Adrenal gland (tissue), 19 donors: ENCODE measurements at places on chromosomes 3 and 15.

DNA sequence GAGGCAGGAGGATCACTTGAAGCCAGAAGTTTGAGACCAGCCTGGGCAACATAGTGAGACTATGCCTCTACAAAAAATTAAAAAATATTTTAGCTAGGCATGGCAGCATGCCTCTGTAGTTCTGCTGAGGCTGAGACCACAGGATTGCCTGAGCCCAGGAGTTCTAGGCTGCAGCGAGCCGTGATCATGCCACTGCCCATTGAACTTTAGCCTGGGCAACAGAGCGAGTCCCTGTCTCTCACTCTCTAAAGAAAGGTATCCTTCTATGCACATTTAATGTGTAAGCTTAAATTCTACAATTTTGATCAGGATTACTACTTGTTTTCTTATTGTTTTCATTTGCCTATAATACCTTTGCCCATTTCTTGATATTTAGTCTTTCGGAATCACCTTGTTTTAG lies 26.8 kb downstream of the GALK2 start:
- no peaks in the 10 kb centered on the region for H3K36me3 ChIP-seq
- H3K27ac ChIP-seq: no peak overlapping the region
- no peaks in the 10 kb centered on the region for H3K4me1 ChIP-seq
- no peaks in the 10 kb centered on the region for H3K27me3 ChIP-seq

- DNase-seq: peak; percentile 36
- no peak overlapping the region for H3K27ac ChIP-seq
- H3K36me3 ChIP-seq: no peaks in the 10 kb centered on the region
- peaks cover 1% of the 10 kb centered on the region for H3K4me1 ChIP-seq
- H3K4me3 ChIP-seq: no peak overlapping the region
- no peaks in the 10 kb centered on the region for H3K27me3 ChIP-seq
Observed at GRCh38 chr3:188385295-188385694, 231.3 kb downstream of the LPP start.

DNA sequence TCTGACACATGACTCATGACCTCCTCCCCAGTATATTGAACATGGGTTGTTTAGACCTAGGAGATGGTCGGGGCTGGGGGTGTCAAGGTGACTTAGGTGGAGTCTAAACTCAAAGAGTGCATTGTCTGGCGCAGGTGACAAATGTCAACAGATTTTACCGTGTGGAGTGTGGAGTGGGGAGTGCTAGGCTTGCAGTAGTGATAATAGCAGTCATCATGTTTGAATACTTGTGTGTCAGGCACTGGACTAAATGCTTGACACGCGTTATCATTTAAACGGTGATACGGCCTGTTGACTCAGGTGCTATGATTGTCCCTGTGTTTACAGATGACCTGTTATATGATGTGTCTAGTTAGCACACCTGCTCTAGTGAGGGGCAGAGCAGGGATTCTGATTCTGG lies 30.8 kb downstream of the MUC20 start:
- peaks cover 3% of the 10 kb centered on the region for H3K4me1 ChIP-seq
- H3K27me3 ChIP-seq: peaks cover 5% of the 10 kb centered on the region
- H3K36me3 ChIP-seq: no peaks in the 10 kb centered on the region
- DNase-seq: no peak
- H3K4me3 ChIP-seq: no peak overlapping the region
- H3K27ac ChIP-seq: no peak overlapping the region

DNA sequence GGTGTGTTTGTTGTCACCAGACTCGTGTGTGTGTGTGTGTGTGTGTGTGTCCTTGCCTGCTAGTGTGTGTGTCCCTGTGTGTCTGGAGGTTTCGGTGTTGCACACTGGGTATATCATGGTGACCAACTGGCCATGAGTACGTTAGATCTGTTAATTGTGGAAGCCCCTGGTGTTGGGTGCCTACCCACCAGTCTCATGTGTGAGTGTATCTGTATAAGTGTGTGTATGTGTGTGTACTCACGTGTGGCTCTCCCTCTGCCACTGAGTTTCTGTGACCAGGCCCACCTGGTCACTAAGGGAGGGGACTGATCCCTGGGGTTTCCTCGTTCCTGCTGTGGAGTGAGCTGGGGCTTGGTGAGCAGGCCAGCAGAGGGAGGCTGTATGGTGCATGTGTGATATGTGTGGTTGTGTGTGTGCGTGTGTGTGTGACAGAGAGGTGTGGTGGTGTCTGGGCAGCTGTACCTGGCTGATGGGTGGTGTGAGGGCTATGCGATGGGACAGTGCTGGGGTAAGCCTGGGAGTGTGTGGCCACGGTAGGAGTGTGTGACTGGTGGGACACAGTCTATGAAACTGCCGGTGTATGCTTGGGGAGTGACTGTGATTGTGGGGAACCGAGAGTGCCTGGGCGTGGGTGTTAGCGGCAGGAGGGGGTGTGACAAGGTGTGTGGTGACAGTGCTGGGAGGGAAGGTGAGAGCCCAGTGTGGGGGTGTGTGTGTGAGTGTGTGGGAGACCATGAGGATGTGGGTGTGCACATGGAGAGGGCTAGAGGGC lies 1.8 kb downstream of the PRKCD start:
- no peak overlapping the region for H3K4me3 ChIP-seq
- H3K4me1 ChIP-seq: peaks cover 56% of the 10 kb centered on the region
- no peaks in the 10 kb centered on the region for H3K36me3 ChIP-seq

DNA sequence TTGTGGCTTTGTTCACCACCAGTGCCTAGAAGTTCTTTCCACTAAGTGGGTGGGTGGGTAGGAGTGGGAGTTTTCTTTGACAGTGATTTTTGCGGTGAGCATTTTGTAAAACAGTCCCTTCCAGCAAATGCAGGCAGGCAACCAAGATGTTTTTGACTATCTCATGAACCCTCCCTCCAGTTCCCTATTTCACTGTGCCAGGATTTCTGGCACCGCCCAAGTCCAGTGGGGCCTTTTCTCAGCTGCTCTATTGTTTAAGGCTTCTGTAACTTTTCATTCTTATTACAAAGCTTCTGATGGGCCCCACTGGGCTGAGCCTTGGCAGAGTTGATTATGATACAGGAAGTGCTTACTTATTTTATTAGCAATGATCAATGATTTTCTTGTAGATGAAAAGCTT lies 236.0 kb downstream of the EDEM1 start:
- H3K27me3 ChIP-seq: no peaks in the 10 kb centered on the region
- no peaks in the 10 kb centered on the region for H3K4me1 ChIP-seq
- no peak overlapping the region for H3K27ac ChIP-seq
- no peaks in the 10 kb centered on the region for H3K36me3 ChIP-seq
- H3K4me3 ChIP-seq: no peak overlapping the region

- H3K36me3 ChIP-seq: no peaks in the 10 kb centered on the region
- no peak for DNase-seq
Observed at GRCh38 chr3:78894787-78895186, 873.0 kb downstream of the ROBO1 start.

- no peak for DNase-seq
- H3K36me3 ChIP-seq: no peaks in the 10 kb centered on the region
- H3K4me1 ChIP-seq: peaks cover 3% of the 10 kb centered on the region
- H3K27me3 ChIP-seq: no peaks in the 10 kb centered on the region
Observed at GRCh38 chr3:105354429-105354828, 12.3 kb upstream of the ALCAM start.

DNA sequence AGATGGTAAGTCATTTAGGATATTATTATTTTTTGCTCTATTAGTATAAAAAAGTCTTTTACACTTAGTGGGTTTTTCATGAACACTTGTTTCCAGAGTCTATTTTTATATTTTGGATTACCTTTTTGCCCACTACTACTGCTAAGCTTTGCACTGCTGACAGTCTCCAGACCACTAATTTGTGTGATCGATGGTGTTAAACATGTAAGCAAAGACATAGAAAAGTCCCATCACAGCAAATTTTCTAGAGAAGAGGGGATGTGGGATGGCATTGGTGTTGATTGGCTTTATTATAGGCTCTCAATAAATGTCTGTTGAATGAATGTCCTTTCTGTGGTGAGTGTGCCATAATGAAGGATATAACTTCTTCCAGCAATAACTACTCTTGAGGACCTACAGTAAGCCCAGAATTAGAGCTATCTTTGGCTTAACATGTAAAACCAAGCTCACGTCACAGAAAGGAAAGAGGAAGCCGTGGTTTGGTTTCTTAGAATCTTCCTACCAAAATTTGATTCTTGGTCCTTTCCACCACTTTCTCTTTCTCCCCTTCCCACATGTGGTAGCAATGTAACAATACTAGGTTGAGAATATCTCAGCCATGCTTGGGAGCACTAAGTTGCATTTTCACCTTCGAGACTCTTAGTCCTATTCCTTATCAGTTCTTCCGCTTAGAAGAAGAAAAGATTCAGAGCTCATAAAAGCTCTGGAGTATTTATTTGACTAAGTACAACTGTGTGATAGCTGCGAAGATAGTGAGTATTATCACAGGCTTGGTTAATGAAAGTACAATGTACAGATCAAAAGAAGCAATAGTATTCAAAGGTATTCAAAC lies 90.6 kb upstream of the UMPS start:
- H3K36me3 ChIP-seq: no peaks in the 10 kb centered on the region
- H3K27ac ChIP-seq: no peak overlapping the region
- H3K27me3 ChIP-seq: no peaks in the 10 kb centered on the region
- no peak for DNase-seq

DNA sequence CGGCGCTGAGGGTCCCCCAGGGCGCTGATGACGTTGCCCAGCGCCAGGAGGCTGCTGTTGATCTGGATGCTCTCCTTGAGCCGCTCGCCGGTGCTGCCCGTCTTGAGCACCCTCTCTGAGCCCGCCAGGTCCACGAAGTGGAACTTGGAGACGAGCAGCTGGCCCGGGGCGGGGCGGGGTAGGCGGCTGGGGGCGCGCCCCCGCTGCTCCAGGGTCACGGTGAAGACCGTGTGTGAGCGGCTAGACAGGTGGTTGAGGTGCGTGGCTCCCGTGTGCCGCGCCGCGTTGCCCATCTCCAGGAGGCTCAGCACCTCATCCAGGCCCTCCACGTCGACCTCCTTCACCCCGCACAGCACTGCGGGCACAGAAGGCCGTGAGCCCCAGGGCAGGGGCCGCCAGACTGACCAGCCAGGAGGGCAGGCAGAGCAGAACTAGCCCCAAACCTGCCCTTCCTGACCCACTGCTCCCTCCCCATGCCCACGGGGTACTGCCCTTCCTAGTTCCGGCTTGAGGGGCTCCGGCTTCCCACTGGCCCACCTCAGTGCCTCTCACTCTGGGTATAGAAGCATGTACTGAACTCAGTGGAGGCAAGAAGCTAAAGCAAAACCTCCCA lies 6.1 kb downstream of the KIF7 start:
- H3K36me3 ChIP-seq: no peaks in the 10 kb centered on the region
- H3K4me1 ChIP-seq: no peaks in the 10 kb centered on the region
- H3K27ac ChIP-seq: no peak overlapping the region
- no peak overlapping the region for H3K4me3 ChIP-seq
- no peaks in the 10 kb centered on the region for H3K27me3 ChIP-seq
- DNase-seq: no peak

GRCh38 chr3:166451997-166452396 lies 614.8 kb upstream of the BCHE start:
- no peak overlapping the region for H3K4me3 ChIP-seq
- DNase-seq: no peak
- H3K27ac ChIP-seq: no peak overlapping the region
- H3K36me3 ChIP-seq: no peaks in the 10 kb centered on the region
- no peaks in the 10 kb centered on the region for H3K27me3 ChIP-seq

- no peak overlapping the region for H3K27ac ChIP-seq
- H3K4me1 ChIP-seq: no peaks in the 10 kb centered on the region
- no peak overlapping the region for H3K4me3 ChIP-seq
- peaks cover 20% of the 10 kb centered on the region for H3K27me3 ChIP-seq
- no peak for DNase-seq
- H3K36me3 ChIP-seq: no peaks in the 10 kb centered on the region
Observed at GRCh38 chr15:89475661-89476060, 20.7 kb downstream of the RHCG start.

- no peak overlapping the region for H3K4me3 ChIP-seq
- no peaks in the 10 kb centered on the region for H3K27me3 ChIP-seq
Observed at GRCh38 chr3:52882377-52882776, 15.0 kb downstream of the STIMATE start.

DNA sequence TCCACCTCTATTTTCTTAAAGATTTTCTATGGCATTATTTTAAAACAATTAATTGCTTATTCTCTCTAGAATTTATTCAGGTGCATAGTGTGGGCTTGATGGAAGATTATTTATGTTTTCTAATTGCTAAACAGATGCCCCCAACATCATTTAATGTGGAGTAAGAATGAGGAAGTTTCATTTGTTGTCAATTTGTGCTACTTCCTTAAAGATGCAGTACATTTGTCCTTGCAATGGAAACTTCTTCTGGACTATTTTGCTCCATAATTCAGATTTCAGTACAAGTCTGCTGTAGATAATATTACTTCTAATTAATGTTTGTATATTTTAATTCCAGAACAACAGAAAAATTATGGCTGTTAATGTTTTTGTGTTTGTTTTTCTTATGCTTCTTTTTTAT lies 104.8 kb downstream of the TGFBR2 start:
- DNase-seq: no peak
- H3K4me1 ChIP-seq: no peaks in the 10 kb centered on the region
- no peaks in the 10 kb centered on the region for H3K27me3 ChIP-seq
- no peak overlapping the region for H3K4me3 ChIP-seq
- no peaks in the 10 kb centered on the region for H3K36me3 ChIP-seq
- no peak overlapping the region for H3K27ac ChIP-seq

DNA sequence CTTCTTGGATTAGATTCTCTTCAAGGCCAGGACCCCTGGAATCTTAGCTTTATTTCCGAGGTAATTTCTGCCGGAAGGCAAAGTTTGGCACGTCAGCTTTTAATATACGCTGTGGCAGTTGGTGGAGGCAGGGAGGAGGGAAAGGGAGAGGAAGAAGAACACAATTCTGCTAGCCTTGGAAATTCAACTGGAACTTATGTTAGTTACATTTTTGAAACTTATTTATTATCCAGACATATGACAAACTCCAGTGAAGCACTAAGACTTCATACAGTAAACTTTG lies 100.1 kb upstream of the TSC22D2 start:
- H3K4me3 ChIP-seq: no peak overlapping the region
- H3K27ac ChIP-seq: no peak overlapping the region
- no peaks in the 10 kb centered on the region for H3K27me3 ChIP-seq
- no peaks in the 10 kb centered on the region for H3K36me3 ChIP-seq

- peak overlapping the region; percentile 62 for H3K4me3 ChIP-seq
- no peaks in the 10 kb centered on the region for H3K36me3 ChIP-seq
- H3K27ac ChIP-seq: peak overlapping the region; percentile 72
- peak; percentile 74 for DNase-seq
Observed at GRCh38 chr3:32392536-32393302, 1.1 kb downstream of the CMTM7 start.

DNA sequence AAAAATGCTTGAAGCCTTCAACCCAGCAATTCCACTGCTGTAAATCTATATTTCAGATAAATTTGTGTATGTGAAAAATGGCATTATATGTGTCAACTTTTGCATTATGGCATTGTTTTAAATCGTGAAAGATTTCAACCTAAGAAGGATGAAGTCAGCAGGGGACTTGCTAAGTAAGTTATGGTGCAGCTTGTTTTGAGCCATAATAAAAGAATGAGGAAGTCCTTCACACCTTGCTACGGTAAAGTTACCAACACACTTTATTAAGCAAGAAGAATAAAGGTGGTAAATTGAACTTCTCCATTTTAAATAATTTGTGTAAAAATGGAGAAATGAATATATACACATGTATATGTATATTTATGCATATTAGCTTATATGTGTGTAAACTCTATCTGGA lies 371.4 kb downstream of the ROBO2 start:
- no peak overlapping the region for H3K4me3 ChIP-seq
- no peaks in the 10 kb centered on the region for H3K4me1 ChIP-seq
- DNase-seq: no peak
- H3K27ac ChIP-seq: no peak overlapping the region
- no peaks in the 10 kb centered on the region for H3K36me3 ChIP-seq
